BJ (cell line): ENCODE measurements at places on chromosomes 3 and 15.

GRCh38 chr15:29682781-29683180 lies 139.5 kb downstream of the TJP1 start:
- DNase-seq, result no peak

DNA sequence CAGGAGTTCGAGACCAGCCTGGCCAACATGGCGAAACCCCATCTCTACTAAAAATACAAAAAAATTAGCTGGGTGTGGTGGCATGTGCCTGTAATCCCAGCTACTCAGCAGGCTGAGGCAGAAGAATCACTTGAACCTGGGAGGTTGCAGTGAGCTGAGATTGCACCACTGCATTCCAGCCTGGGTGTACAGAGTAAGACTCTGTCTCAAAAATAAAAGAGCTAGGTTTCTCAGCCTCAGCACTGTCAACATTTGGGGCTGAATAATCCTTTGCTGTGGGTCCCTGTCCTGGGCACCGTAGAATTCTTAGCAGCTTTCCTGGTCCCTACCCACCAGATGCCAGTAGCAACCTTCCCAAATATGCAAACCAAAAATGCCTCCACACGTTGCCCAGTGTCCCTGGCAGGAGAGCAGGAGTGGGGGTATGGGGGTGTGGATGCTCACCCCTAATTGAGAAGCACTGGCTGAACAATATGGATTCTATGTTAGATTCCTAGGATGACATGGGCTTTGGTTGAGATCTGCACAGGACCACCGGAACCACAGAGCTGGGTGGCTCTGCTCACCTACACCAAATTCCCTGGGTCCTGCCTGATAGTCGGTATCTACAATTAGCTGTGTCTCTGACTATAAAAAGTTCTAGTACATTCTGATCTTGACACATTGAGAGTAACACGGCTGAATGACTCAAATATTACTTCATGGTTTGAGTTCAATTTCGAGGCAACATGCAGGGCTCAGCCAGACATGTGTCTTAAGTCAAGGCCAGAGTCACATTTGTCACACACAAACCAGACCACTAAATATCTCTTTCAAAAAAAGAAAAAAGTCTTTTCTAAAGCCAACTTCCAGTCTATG lies 577.0 kb upstream of the MDFIC2 start:
- no peak for DNase-seq

- DNase-seq, result no peak
Observed at GRCh38 chr3:158617982-158618875, 26.1 kb upstream of the GFM1 start.

GRCh38 chr3:71069797-71070196 lies 513.7 kb downstream of the FOXP1 start:
- no peak for DNase-seq
